ENCODE measurements at places on chromosomes 11 and 22. TPM values are rescaled to one million over a fixed set of nuclear protein-coding genes. Genes with fewer than 3 reads are reported as not detected.

The FREY1 gene
- polyA plus RNA-seq: not detected

The SPI1 gene
- 1.3 TPM for polyA plus RNA-seq

The PRDX5 gene
- 784 TPM for polyA plus RNA-seq

The IGLL1 gene
- polyA plus RNA-seq: not detected

The YPEL1 gene
- polyA plus RNA-seq: 39.8 TPM

The APOL4 gene
- polyA plus RNA-seq: not detected

The IL10RA gene
- not detected for polyA plus RNA-seq
